ENCODE measurements at places on chromosomes 5 and 9. TPM values are rescaled to one million over a fixed set of nuclear protein-coding genes. Genes with fewer than 3 reads are reported as not detected.

GRCh38 chr5:62579761-62580160 lies 1.1 kb downstream of the LRRC70 start:
- DNase-seq: no peak

DNA sequence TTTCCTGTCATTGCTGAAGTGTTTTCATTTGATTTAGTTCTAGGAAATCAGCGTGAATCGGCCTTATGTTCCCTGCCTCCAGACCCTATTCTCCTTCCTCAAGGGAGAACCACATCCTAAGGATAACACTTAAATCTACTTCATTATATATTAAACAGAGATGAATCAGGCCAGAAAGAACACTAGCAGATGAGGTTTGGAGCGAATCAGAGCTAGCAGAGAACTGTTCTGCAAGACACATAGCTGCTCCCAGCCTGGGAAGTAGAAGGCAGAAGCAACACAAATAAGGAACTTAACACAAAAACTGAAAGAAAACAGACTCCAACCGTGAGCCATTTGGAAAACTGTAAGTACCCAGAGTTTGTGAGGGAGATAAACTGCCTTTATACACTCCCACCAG lies 718.2 kb downstream of the SEMA5A start:
- no peak for DNase-seq

DNA sequence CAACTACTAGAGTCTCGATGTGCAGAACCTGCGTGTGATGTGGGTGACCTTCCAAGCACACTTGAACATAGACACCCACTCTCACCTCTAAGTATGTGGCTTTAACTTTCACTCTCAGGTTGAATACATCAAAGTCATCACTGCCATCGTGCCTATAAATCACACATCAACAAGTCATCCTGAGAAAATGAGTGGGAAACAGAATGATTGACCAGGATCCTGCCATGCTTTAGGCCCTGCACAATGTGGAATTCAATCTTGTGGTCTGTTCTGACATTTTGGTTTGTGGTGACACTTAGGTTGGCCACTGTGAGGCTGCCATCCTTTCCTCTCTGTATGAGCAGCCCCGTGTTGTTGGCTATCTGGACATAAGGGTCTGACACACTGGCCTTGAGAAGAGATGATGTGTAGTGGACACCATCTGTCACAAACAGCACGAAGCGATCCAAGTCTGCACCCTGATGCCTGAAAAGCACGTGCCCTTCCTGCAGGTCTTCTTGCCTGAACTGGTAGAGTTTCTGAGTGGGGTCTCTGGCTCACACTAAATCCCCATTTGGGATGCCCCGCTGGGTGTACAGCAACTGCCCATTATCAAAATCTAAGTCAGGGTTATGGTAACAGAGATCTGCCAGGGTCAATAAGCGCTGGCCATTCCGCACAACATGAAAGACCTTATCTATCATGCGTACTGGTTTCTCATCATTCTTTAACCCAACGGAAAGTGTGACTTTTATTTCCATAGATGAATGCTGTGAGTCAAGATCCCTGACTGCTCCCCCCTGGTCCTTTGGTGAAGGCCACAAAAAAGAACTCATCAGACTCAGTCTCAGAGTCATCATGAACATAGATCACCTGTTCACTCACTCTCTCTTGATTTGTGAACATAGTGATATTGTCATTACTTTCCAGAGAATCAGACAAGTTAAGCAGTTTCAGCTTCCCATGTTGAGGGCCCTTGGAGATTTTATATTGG lies 116.6 kb downstream of the ESM1 start:
- DNase-seq: no peak

DNA sequence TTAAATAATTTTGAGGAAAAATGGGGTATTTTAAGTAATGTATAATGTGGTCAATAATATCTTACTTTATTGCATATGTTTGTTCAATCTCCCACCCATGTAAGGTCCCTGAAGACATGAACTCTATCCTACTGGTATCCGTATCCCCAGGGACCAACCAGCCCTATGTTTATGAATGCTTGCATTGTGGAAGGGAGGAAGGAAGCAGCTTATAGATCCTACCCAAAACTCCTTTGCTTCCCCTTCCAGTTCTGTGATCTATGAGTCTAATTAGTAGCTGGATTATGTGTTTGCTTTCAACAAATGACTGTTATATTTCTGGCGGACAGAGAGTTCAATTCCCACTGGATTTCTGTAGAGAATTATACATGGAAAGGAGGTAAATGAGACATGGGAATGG lies 45.6 kb downstream of the CNTRL start:
- DNase-seq: no peak

- no peak for DNase-seq
Observed at GRCh38 chr9:77015327-77016048, 4.0 kb upstream of the FOXB2 start.

- DNase-seq: peak; percentile 69
Observed at GRCh38 chr9:129383019-129383560, 205.0 kb upstream of the IER5L start.

DNA sequence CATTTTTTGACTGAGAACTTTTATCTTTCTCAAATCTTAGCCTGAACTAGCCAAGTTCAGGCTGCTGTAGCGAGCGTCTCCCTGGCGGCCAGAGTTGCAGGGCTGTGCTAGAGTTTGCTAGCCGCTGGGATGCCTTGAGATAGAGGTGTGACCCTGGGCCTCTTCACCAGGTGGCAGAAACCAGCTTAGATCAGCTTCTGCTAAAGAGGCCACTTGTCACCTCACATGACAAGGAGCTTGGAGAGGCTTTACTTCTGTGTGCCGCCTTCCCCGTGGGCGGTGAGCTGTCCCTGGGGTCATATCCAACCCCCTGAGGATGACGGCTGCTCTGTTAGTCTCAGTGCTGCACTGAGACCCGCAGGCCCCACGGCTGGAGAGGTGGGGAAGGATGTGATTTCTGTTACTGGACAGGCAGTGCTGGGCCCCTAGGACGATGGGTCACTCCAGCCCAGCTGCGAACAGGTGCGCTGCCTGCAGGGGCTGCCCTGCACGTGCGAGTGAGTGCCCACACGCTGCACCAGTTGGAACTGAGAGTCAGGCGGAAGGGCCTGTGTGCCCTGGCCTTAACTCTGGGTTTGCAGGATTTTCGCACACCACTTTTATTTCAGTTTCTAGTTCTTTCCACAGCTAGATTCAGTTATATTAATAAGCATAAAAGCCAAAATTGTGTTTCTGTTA lies 63.8 kb downstream of the EHMT1 start:
- DNase-seq: no peak

- DNase-seq: no peak
Observed at GRCh38 chr9:8858596-8859161, 1059.1 kb upstream of the DMAC1 start.

DNA sequence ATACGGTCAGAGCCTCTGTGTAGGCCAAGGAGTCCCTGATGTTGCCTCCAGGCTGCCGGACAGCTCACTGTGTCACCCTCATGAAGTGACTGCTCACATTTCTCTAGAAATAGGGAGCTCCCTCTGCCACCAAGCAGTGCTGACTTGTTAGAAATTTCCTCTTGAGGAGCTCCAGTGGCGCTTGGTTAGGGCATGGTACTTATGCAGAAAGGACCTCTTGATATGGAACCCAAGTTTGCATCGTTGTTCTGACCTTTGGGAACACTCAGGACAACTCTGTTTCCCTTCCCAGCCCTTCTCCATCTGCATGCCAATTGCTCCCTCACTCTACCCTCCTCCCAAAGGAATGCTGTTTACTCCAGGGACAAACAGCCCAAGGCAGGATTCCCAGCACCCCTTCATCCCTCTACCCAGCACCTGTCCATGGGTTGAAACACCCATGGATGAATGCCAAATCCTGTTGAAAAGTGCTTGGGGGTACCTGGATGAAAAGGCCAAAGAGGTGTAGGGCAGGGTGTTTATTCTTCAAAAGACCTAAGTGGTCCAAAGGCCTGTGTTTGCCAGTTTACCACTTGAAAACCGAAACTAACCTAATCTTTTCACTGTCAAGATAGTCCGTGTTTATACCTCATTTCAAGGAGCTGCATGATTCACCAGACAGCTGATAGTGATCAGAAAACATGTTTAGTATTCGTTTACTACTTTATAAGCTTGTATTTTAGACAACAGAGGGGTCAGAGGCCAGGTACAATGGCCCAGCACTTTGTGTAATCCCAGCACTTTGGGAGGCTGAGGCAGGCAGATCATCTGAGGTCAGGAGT lies 51.1 kb downstream of the KLF4 start:
- no peak for DNase-seq

DNA sequence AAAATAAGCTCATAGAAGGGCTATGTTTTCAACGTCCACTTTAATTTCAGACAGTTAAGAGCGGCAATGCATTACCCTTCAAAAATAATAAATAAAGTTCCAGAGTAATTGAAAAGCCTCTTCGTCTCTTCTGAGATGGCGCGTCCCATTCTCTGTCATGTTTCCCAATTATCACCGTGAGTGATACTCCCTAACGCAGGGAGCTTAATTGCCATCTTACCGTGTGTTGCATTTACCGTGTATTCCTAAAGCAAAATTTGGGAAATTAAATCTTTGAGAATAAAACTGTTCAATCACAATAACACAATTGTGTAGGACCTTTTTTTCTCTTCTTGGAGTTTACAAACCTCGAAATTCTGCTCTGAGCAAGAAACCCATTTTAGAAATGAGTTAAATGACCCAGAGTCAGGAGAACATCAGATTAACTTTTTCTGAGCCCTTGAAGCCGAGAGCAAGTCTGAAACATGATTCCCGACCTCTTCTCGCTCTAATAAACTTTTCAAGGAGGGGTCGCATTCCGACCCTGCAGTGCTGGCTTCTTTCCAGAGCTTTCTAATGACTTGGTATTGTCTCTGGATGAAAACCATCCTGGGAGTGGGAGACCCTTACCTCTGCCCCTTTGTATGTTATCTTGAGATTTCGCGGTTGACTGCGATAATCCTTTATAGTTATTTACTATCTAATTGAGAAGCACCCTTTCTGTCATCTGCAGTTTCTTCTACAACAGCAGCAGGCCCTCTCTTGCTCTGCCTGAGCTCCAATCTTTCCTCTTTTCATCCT lies 251.5 kb downstream of the FSTL4 start:
- DNase-seq: no peak

GRCh38 chr5:76579166-76579937 lies 43.9 kb downstream of the F2RL2 start:
- no peak for DNase-seq

DNA sequence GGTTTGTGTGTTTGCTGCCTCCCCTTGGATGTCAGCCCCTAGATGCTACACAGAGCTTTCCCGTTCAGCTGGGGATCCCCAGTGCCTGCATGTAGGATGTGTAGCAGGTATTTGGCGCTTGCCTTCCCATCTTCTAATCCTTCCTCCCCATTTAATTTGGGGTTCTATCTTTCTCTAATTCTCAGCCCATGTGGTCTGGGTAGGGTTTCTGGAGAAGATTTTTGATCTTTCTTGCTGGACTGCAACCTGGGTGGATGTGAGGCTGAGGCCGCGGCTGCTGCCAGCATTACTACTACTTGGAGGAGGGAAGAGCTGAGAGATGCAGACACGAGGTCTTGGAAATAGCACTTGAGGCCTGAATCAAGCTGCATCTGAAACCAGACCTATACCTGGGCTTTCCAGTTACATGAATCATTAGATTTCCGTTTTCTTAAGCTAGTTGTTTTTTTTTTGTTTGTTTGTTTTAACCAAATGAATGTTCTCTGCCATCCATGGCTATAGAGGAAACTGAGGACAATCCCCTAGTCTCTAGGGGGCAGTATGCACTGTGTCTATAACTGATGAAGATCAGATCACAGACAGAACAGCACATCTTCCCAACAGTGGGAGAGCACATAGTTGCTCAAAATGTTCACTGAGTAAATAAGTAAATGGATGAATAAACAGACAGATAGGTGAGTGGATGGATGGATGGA lies 178.6 kb downstream of the FGF18 start:
- no peak for DNase-seq

DNA sequence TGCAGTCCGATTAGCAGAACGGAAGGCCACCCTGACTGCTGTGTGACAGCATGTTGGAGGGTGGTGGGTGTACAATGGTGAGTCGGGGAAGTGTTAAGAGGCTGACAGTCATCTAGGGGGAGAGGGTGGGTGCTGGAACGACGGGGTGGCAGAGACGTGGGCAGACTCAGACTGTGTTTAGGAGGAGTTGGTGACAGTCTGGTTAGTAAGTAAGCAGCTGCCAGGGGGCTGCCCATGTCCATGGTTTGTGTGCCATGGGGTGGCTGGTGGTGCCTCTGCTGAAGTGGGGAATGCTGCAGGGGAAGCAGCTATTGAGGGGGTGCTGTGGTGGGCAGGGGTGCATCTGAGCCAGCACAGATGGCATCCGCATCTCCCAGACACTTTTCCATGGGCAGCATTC lies 51.3 kb upstream of the BOD1 start:
- DNase-seq: no peak

DNA sequence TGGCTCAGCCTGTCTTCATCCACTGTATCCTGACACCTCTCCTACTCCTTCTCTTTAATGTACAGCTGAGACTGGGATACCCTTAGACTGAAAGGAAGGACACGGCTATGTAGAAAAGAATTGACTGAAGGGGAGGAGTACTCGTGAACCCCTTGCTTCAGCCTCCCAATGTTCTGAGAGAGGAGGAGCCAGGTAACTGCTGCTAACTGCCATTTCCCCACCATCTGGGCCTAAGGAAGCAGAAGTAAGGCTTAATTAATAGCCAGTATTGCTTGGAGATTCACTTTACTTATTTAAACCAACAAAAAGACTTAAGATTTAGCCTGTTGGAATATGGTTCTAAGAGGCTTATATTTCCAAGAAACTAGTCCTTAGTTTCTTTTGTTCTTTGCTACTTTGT lies 18.8 kb upstream of the RGS3 start:
- DNase-seq: no peak

DNA sequence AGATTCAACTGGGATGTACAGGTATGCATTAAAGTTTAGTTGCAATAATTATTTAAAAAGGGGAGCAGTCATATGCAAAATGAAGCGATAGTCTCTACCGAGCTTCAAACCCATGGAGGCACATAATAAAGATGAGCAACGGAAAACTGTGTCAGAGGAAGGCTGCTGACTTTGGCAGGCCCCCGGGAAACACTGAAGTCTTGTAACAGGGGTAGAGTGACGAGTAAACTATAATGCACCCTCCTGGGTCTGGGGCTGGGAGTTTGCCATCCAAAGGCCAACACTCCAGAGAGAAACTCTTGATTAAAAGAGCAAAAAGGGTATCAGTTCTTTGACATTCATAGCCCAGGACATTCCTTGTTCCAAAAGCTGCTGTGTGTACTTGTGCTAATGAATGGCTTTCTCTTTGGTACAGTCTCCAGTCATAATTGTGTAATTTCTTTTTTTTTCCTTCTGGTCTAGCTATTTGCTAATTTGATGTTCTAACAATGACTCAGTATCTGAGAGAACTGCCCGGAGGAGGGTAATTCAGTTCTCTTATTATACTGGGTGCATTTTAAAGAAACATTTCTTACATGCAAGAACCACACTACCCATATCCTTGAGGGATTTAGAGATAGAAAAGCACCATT lies 59.2 kb downstream of the TNC start:
- DNase-seq: no peak

- no peak for DNase-seq
Observed at GRCh38 chr5:145990170-145990569, 53.8 kb downstream of the SH3RF2 start.

- DNase-seq: no peak
Observed at GRCh38 chr5:169757016-169757415, 119.9 kb downstream of the DOCK2 start.

RLN2 gene
- total RNA-seq: not detected

HAND1 gene
- 0.63 TPM for total RNA-seq

FOXD4L6 gene
- not detected for total RNA-seq

FOXD4L5 gene
- total RNA-seq: 0.05 TPM

ECPAS gene
- total RNA-seq: 100 TPM

PTRH1 gene
- 5.7 TPM for total RNA-seq

ALDOB gene
- not detected for total RNA-seq

CA9 gene
- total RNA-seq: 0.37 TPM

GARNL3 gene
- total RNA-seq: 58.0 TPM

SARDH gene
- 4.9 TPM for total RNA-seq

SPAG8 gene
- total RNA-seq: 1.9 TPM

TIMD4 gene
- total RNA-seq: 1.7 TPM

All from urinary bladder (tissue), 4 donors.